Stimulated activated CD8-positive, alpha-beta memory T cell treated with anti-CD3 and anti-CD28 coated beads, Interleukin-4, amount 100 ng/mL, for 1 hour (primary cell): ENCODE measurements at places on chromosomes 1 and 21.
A peak's percentile ranks its signal among the peaks of the same experiment; 100 is the strongest.

DNA sequence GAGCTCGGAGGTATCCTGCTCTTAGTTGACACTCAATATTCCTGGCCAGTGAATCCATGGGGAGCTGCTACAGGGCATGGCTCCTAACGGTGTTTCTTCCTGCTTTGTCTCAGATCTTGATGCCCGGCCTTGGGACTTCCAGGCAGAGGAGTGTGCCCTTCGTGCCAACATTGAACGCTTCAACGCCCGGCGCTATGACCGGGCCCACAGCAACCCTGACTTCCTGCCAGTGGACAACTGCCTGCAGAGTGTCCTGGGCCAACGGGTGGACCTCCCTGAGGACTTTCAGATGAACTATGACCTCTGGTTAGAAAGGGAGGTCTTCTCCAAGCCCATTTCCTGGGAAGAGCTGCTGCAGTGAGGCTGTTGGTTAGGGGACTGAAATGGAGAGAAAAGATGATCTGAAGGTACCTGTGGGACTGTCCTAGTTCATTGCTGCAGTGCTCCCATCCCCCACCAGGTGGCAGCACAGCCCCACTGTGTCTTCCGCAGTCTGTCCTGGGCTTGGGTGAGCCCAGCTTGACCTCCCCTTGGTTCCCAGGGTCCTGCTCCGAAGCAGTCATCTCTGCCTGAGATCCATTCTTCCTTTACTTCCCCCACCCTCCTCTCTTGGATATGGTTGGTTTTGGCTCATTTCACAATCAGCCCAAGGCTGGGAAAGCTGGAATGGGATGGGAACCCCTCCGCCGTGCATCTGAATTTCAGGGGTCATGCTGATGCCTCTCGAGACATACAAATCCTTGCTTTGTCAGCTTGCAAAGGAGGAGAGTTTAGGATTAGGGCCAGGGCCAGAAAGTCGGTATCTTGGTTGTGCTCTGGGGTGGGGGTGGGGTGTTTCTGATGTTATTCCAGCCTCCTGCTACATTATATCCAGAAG lies 16.7 kb downstream of the ALX3 start:
- peak; percentile 36 for DNase-seq

- no peak for DNase-seq
Measured at GRCh38 chr1:23394684-23395083, 25.0 kb upstream of the ZNF436 start.

DNA sequence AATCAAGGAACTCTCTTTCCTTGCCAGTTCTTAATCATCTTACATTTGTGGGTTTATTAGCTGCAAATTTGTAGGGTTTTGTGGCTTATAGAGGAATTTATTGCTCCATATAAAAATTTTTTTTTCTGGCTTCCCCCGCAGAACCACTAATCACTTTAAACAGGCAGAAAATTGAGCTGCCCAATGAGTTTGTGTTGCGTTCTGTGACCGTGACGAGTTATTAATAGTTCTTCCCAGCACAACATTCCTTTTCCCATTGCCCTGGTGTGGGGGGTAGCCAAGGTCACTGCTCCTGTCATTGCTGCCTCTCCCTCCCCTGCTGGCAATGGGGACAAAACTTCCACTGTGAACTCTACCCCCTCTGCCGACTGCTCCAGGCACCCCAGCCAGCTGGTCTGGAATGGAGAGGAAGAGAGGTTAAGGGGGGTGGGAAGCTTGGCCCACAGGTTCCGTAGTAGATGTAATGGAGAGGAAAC lies 55.1 kb downstream of the UBE2T start:
- no peak for DNase-seq

DNA sequence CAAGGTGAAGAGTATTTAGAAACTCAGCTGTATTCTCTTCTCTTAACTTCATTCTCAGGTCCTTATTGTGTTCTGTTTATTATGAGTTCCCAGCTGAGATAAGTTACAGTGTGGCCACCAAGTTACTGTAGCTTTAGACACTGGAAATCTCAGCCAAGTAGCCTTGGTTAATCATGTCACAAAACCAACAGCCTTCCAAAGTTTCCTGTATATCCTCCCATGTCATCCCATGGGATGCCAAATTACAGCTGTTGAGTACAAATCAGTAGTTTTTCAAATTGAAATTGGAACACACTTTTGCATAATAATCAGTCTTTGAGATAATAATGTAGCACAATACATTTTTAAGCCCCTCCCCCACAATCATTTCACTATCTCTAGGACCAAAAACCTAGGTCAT lies 10.7 kb downstream of the ADAMTS5 start:
- DNase-seq = no peak

GRCh38 chr1:55957276-55957675 lies 622.1 kb downstream of the PLPP3 start:
- DNase-seq = no peak

DNA sequence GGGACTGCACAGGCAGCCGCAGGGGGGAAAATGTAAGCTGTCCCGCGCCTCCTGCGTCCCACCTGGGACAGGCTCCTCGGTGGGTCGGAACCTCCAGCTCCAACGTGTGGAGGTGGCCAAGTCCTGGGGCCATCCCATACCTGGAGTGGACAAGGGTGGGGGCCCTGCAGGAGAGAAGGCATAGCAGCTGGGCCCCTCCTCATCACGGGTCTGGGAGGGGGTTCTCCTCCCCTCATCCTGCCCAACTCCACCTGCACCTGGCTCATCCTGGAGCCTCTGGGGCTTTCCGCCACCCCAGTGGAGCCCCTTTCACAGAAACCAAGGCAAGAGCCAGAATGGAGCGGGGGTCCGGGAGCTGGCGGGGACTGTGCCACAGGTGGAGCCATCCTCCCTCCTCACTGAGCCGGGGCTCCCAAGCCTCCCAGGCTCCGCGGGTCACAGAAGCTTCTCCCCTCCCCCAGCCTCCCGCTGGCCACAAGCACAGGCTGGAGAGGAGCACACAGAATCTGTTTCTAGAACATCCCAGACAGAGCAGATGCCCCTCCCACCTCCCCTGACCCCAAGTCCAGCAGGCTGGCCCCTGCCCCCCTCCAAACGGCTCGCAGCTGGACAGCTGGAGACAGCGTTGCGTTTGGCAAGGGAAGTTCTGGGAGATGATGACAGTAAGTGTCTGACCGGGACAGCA lies 65.8 kb downstream of the MEGF6 start:
- DNase-seq = no peak

DNA sequence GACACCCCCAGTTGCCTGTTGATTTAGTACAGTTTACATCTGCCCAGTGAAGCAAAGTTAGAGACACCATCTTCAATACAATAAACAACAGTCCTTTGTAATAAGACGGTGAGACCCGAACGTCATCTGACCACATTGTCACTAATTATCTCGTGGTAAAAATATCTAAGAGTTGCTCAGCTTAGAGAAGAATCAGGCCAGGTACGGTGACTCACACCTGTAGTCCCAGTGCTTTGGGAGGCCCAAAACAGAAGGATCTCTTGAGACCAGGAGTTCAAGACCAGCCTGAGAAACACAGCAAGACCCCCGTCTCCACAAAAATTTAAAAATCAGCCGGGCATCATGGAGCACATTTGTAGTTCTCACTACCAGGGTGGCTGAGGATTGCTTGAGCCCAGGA lies 53.5 kb downstream of the CD34 start:
- no peak for DNase-seq

GRCh38 chr21:45381036-45381787 lies 23.8 kb upstream of the COL18A1 start:
- DNase-seq = no peak

GRCh38 chr1:4561205-4561604 lies 93.2 kb upstream of the AJAP1 start:
- DNase-seq = no peak

- no peak for DNase-seq
Measured at GRCh38 chr1:225877580-225877979, 4.6 kb downstream of the TMEM63A start.

GRCh38 chr1:207052911-207053769 lies at the start of gene PFKFB2:
TSS of gene PFKFB2 (plus strand) at chr1:207053275. CDS start at chr1:207054718, 1,443 bp downstream.
- peak; percentile 91 for DNase-seq

DNA sequence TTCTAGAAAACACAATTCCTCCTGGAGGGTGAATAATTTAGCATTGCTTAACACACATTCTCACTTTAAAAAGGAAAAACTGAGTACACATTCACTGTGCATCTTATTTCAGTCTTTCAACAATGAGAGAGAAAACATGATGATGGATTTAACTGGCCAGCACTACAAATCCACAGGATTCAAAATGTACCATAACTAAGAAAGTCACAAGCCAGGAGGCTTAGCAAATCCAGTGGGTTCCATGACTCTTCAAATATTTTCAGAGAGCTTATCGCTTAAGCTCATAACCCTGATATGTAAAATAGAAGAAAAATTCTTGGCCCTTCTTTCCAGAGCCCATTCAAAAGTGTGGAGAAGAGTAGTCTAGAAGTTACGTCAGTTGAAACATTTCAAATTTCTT lies 820.3 kb downstream of the LTN1 start:
- no peak for DNase-seq

GRCh38 chr1:81430236-81430938 lies 370.3 kb upstream of the ADGRL2 start:
- DNase-seq = no peak

GRCh38 chr1:83060221-83060620 lies 938.7 kb downstream of the TTLL7 start:
- no peak for DNase-seq

- no peak for DNase-seq
Measured at GRCh38 chr1:23425193-23425494, 596 bp upstream of the TCEA3 start.

DNA sequence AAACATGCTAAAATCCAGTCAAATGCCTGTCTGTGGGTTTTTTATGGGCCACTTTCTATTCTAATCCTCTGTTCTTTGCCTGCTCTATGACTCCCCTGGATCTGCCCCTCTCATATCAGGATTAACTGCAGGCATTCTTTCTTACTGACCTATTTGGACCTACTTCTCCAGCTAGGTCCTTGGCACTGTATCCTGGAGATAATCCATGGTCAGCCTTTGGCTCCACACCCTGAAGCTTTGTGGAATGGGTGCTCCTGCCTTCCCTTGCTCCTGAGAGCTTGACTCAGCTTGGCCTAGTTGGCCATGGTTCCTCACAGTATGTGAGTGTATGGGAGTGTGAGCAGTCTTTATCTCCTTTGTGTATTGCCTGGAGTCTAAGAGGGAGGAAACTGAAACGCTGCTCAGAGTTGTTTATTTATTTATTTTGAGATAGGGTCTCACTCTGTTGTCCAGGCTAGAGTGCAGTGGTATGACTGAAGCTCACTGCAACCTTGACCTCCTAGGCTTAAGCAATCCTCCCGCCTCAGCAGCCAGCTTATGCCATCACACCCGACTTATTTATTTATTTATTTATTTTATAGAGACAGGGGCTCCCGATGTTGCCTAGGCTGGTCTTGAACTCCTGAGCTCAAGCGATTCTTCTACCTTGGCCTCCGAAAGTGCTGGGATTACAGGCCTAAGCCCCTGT lies 28.7 kb upstream of the CDC14A start:
- DNase-seq = no peak

DNA sequence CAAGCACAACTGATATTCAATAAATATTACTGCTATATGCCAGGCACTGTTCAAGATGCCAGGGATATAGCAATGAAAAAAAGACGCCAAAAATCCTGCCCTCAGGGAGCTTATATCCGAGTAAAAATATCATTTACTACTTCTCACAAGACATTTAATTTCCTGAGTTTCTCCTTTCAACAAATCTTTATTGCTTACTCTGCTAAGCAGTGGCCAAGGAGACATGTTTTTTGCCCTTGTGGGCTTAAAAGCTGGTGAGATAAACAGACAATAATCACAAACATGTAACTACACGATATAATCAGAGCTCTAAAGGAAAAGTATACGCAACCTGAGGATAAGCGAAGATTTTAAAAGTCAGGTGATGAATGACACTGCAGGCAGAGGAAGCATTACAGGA lies 19.5 kb downstream of the TGFBR3 start:
- DNase-seq = no peak

- no peak for DNase-seq
Measured at GRCh38 chr21:45470773-45471524, 66.0 kb downstream of the COL18A1 start.

- DNase-seq = no peak
Measured at GRCh38 chr1:247895163-247895637, at the start of gene OR2W3. TSS of gene OR2W3 (plus strand) at chr1:247895587. CDS start at chr1:247895587, 0 bp downstream.

DNA sequence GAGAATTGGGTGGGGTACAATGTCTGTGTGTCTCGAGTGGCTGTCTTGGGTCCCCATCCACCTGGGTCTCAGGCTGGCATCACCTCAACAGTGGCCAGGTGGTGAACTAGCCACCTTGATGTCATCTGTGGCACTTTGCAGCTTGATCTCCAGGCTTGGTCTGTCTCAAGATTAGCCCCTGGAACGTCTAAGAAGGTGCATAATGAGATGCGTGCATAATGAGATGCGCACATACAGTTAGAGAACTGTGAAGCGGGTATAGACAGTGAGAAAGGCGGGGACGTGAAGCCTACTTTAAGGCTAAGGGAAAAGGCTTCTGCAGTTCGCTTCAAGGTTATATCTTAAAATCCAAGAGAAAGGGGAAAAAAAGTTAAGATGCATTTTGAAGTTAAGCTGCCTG lies 98.7 kb downstream of the WDR4 start:
- DNase-seq = no peak

GRCh38 chr1:3586986-3587759 lies 24.1 kb downstream of the MEGF6 start:
- DNase-seq = no peak

DNA sequence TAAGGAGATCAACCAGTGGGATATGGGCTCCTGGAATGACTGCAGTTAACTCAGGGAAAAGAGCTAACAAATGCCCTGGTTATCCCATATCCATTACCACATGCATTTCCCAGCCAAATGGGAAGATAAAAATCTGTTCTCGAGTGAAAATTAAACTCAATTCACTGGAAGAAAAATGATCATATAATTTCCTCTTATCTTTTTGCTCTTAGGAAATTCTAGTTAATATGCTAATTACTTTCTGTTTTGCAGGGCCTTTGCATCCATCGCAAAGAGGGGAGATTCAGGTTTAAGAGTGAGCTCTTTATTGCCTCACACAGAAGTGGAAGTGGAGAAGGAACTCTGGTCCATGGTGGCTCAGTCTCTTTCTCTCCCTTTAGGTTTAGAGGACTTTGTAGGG lies 3.9 kb upstream of the IL24 start:
- DNase-seq = no peak

DNA sequence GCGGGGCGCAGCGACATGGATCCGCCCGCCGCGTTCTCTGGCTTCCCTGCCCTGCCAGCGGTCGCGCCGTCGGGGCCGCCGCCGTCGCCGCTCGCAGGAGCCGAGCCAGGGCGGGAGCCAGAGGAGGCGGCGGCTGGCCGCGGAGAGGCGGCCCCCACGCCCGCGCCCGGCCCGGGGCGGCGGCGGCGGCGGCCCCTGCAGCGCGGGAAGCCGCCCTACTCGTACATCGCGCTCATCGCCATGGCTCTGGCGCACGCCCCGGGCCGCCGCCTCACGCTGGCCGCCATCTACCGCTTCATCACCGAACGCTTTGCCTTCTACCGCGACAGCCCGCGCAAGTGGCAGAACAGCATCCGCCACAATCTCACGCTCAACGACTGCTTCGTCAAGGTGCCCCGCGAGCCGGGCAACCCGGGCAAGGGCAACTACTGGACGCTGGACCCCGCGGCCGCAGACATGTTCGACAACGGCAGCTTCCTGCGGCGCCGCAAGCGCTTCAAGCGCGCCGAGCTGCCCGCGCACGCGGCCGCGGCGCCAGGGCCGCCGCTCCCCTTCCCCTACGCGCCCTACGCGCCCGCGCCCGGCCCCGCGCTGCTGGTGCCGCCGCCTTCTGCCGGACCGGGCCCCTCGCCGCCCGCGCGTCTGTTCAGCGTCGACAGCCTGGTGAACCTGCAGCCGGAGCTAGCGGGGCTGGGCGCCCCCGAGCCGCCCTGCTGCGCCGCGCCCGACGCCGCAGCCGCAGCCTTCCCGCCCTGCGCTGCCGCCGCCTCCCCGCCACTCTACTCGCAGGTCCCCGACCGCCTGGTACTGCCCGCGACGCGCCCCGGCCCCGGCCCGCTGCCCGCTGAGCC lies 459 bp downstream of the FOXE3 start:
- no peak for DNase-seq

GRCh38 chr1:40039245-40039756 lies 1.2 kb upstream of the CAP1 start:
- no peak for DNase-seq
